Activated T-cell treated with anti-CD3 and anti-CD28 coated beads, Interleukin-2, amount 50 U/mL, for 24 hours (primary cell): ENCODE measurements at places on chromosomes 13 and 19.
A peak's percentile ranks its signal among the peaks of the same experiment; 100 is the strongest.

- DNase-seq: no peak
Observed at GRCh38 chr19:282501-282900, 8.7 kb downstream of the PLPP2 start.

DNA sequence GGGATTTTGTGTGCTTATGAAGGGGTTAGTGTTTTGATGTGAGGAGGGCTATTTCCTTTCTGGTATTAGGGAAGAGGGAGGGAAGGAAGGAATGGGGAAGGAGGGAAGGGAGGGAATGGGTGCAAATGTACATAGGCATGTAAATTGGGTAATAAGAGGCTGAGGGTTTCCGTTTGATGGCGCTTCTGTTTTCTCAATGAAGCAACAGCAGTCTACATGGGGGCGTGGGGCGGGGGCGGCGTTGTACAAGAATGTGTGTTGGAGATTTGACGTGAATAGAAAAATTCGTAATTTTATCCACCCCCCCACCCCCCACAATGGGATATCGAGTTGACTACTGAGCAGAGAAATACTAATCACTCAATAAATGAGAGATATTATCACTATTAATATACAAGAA lies 52.5 kb downstream of the PDS5B start:
- no peak for DNase-seq

DNA sequence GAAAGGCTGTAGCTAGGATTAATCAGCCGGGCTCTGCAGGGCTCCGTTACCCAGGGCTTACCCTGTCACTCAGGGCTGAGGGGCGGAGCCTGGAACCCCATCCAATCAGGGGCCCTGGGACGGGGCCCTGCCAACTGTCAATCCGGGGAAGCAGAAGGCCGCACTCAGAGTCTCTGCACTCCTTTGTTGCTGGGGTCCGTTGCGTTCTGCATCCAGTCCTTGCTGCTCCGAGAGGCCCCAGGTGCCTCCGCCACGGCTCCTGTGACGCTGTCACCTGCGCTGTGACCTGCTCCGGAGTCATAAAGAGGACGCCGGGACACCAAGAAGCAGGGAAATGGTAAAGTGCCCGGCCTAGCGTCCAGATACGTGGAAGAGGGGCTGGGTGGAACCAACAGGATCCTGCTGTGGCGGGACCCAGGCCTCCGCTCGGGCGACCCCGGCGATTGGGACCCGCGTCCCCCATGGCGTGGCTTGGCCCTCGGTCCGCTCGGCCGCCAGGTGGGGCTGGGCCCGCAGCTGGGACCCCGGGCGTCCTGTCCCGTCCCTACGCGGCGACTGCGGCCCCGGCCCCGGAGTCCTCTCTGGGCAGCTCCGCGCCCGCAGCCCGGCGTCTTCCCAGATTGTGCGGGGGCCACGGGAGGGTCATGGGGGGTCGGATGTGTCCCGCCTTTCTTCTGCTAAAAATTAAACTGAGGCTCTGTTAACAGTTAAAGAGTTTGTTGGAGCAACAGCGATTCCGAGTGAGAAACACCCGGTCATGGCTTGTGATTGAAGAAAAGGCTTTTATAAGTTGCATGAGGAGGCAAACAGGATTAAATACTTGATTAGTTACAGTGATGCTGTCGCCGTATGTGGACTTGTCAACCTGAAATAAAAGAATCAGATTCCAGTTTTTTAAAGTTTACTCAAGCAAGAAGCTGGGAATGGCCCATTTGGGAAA lies at the start of gene ZNF491:
ZNF491 (plus strand) TSS at position 133 of the 940 bp plus-strand sequence. CDS start 7,431 bp downstream, outside the sequence.
- DNase-seq: peak; percentile 88

DNA sequence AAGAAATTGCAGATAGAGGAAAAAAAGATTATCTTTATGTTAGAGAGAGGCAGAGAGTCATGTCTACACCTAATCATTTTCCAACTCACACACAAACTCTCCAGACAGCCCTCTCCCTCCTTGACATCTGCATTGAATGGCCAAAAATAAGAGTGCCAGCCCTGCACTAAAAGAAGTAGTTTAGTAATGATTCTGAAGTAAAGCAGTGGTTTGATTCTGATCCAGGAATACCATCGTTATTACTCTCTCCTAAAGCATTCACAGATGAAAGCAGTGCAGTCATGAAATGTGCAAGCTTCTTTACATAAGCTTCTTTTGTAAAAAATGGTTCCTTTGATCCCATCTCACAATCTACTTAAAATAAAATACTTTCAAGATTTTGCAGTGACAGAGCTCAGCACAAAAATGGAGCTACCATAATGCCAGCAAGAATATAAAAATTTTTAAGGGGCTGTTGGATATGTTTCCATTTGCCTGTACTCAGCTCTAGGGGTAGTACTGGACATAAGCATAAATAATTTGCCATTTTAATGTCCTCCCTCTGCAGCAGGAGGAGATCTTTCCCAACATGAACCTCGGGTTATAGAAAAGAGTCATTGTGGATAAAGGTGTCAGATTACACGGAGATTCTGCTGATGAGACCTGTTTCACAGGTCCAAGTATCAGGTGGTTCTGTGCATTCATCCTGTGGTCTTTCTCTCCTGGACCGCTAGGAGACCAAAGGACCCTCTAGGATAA lies 406.3 kb downstream of the DCT start:
- DNase-seq: no peak

- peak; percentile 43 for DNase-seq
Observed at GRCh38 chr19:50203281-50204080, at the start of gene MYH14. Gene MYH14, plus strand, starts transcription at chr19:50203622. Its CDS starts 6,744 bp downstream, at chr19:50210366.

DNA sequence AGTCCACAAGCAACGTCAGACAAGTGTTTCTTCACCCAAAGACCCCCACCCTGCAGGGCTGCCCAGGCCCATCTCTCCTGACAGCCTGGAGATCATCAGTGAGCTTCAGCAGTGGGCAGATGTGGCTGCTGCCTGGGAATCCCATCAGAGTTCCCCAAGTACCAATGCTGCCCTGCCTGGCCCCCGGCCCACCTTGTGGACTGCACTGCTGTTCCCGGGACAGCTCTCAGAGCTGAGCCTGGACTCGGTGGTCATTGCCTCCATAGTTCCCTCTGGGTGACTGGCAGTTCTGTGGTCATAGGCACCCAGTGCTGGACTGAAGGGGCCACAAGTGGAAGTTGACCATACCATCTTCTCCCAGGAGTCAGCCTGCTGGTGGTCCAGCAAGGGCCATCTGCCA lies 24.5 kb upstream of the ZNF492 start:
- DNase-seq: no peak

DNA sequence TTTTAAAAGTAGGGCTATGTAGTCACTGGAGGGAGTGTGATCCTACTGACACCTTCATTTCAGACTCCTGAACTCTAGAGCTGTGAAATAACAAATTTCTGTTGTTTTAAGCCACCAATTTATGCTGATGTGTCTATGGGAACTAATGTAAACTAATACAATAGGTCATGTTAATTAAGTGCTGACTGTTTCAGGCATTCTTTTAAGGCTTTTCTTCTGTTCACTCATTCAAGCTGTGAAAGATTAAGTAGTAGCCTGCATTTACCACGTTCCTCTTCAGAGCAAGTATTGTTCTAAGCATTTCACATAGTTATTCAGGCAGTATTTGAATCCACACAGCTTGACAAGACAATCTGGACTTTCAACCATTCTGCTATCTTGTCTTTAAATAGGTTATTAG lies 1135.0 kb downstream of the SLITRK1 start:
- no peak for DNase-seq

- no peak for DNase-seq
Observed at GRCh38 chr13:111474136-111475002, 153.9 kb downstream of the TEX29 start.

DNA sequence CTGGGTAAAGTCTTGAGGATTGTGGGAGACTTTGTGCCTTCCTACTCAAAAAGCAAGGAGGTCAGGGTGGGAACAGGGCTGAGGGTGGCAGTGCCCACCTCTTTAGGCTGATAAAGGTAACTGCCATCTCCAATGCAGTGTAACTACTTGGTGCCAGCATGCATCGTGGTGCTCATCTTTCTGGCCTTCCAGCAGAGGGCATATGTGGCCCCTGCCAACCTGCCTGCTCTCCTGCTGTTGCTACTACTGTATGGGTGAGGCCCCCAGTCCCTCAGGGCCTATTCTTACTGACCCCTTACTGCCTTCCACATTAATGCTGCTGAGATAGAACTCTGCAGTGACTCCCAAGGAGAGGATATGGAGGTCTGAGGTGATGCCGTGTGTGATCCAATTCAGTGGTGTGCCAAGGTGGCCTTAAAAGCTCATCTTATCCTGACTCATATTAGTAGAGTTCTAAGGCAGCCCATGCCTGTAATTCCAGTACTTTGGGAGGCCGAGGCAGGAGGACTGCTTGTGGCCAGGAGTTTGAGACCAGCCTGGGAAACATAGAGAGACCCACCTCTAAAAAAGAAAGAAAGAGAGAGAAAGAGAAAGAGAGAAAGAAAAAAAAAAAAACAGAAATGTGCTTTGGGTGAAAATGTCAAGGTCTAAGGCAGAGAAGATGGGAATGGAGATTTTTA lies 9.7 kb upstream of the ARHGAP45 start:
- DNase-seq: peak; percentile 65

- no peak for DNase-seq
Observed at GRCh38 chr19:411723-412355, 2.9 kb upstream of the C2CD4C start.

DNA sequence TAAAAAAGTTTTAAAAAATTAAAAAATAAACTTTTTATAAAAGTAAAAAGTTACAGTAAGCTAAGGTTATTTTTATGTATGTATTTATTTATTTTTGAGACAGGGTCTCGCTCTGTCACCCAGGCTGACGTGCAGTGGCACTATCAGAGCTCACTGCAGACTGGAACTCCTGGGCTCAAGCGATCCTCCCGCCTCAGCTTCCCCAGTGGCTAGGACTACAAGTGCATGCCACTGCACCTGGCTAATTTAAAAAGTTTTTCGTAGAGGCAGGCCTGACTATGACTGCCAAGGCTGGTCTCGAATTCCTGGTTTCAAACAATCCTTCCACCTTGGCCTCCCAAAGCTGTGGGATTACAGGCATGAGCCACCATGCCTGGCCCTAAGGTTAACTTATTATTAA lies 64.1 kb downstream of the CDADC1 start:
- DNase-seq: no peak
